ENCODE measurements at places on chromosomes 6 and 20.

- DNase-seq, result no peak
Observed at GRCh38 chr6:138278326-138278725, 60.0 kb upstream of the PBOV1 start.

DNA sequence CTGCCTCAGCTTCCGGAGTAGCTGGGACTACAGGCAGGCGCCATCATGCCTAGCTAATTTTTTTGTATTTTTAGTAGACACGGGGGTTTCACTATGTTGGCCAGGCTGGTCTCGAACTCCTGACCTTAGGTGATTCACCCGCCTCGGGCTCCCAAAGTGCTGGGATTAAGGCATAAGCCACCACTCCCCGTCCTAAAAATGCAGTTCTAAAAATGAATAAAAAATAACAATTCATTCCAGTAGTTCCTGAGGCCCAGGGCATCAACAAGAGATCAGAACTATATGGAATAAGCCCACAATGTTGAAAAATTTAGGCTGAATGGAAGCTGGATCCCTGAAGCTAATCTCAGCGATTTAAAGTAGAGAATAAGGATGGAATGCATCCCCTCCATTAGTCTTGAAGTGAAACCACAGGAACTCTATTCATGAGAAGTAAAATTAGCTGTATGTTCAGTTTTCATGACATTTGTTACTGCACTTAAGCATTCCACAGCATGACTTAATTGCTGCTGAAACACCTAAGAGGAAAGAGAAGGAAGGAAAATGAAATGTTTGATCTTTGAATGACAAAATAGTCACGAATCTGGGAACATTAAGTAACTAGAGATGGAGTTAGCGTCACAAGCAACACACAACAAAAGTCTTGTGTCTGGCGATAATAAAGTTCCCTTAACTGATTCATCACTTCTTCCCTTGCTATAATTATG, 80.4 kb upstream of the RIPOR2 start:
- DNase-seq, result no peak

DNA sequence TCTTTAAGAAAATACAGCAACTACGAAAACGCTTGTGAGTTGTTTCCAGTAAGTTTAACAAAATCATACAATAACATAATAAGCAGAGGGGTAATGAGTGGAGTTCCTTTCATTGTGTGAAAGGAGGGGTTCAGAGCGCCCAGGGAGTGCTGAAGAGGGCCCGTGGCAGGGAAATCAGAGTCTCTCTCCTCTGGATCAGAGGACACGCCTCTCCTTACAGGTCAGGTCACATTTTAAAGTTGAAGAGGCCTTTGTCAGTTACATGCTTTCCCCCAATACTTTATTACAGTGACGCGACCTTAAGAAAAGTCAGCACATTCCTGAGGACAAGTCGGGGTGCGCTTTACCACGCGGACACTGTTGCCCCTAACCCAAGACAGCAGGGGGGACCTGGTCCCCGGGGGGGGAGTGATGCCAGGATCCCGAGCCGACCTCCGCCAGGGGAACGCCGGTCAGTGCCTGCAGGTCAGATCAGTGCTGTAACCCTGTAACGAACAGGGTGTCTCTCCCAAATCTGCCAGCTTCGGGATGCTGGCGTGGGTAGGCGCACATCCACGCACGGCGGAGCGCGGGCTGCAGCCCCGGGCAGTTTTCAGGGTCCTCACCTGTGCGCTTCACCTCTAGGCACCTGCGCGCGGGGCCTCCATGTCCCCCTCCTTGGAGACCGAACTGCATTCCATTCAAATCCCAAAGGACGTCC, 848 bp downstream of the DACT2 start:
- no peak for DNase-seq

GRCh38 chr6:148440016-148440415, 97.4 kb downstream of the SASH1 start:
- no peak for DNase-seq

DNA sequence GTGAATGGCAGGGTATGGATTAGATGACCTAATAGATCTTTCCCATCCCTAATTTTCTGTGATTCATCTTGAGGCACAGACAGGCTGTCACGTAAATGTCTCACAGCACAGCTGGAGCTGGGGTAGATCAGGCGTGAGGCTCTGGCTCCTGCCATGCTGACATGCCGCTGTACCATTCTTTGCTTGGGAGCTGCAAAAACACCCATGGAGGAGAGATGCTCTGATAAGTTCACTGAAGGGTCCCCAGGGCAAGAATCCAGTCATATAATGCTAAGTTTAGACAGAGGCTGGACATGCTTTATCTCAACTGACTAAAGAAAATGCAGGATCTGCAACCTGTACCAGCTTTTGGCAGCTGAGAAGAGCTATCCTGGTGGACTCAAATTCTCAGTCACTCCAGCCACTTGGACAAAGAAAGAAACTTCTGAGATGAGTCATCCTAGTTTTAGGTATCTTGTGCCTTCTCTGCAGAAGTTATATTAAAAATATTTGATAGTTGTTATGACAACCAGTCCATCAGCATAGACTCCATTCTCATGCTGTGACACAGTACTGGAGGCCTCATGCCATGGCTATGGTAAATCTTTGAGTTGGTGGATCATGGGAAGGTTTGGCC, 185.1 kb upstream of the RAB32 start:
- DNase-seq, result no peak

GRCh38 chr20:9660236-9660868, 146.0 kb downstream of the LAMP5 start:
- no peak for DNase-seq

DNA sequence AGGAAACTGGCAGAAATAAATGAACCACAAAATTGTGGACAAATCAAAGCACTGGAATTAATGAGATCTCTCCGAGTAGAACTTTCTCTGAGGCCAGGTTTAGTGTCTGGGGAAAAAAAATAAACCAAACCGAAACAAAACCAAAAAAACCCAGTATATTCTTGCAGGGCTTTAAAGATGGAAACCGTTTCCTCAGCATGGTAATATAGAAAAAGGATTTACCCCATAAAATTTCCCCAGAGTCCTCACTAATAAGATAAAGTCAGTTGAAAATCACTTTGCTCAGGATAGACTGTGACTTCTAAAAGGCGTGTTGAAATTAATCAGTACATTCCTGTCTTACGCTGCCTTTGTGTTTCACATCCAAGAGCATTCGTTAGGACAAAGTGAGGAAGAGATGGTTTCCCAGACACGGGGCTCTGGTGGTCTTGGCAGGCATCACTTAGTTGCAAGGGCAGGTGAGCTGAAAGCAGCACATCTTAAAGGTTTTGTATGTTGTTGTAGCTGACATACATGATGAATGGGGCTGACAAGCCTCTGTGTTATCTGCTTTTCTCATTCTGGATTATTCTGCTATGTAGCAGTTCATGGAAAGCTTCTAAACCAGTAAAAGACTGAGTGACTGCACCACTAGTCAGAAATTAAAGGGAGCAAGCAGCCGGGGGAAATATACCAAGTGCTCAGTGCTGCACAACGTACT, 85.2 kb upstream of the PRL start:
- DNase-seq, result no peak

DNA sequence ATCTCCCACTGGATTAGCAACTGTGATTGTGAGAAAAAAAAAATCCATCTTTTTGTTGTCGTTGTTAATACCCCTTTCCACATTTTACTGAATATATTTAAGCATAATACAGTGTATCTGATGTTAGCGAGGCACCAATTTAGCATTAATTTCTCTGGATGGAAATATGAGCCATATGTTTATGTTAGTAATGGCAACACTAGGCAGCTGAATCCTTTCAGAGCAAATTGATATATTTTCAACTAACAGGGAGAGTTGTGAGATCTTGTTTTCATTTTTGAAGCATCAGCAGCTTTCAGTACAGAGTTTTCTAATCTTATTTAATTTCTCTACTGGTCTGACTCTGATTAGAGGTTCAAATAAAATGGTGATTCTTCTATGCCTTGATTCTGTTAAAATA, 84.8 kb upstream of the HDAC2 start:
- DNase-seq, result no peak

DNA sequence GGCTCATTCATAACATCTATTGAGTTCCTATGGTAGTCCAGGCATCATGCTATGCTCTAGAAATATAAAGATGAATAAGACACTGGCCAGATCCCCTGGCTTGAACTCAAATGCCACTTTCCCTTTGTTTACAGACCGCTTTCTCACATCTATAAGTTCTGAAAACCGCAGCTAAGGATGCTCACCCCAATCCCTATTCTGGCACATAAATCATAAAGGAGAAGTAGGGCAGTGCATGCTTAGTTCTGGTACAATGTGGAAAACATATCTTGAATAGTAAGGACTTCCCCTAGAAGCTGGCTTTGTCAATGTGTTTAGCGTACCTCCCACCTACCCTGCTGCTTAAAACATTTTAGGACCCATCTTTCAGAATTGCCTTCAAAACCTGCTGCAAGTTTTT, 26.4 kb downstream of the MRS2 start:
- DNase-seq, result no peak

DNA sequence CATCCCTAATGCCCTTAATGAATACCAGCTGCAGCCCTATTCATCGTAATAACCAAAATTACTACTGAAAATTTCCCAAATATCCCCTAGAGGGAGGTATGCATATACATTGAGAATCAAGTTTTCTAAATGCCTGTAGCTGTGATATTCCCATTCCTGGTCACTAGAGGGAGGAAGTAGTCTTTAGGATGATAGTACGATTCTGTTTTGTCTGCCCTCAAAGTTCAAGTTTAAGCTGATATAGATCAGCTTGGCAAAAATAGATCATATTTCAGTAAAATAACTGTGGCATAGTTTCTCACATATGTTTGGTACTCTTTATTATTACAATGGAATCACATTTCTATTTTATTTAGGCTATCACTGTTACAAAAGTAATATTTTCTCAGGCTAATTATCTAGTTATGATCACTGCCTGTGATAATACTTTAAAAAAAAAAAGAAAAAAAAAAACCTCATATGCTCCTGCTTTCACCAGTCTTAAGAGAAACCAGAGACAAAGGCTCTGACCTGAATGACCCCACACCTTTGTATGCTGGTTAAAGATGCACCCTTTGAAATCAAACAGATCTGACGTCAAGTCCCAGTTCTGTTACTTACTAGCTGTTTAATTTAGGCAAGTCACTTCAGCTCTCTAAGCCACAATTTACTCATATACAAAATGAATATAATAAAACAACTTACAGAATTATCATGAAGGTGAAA, 11.0 kb downstream of the TSPYL1 start:
- no peak for DNase-seq

Measured in thoracic aorta (tissue), 2 donors.